Stimulated activated CD8-positive, alpha-beta memory T cell treated with anti-CD3 and anti-CD28 coated beads, Interleukin-15, amount 100 ng/mL, for 24 hours (primary cell): ENCODE measurements at places on chromosomes 4 and X.

- DNase-seq = no peak
Measured at GRCh38 chr4:110878956-110879355, 256.1 kb upstream of the PITX2 start.

DNA sequence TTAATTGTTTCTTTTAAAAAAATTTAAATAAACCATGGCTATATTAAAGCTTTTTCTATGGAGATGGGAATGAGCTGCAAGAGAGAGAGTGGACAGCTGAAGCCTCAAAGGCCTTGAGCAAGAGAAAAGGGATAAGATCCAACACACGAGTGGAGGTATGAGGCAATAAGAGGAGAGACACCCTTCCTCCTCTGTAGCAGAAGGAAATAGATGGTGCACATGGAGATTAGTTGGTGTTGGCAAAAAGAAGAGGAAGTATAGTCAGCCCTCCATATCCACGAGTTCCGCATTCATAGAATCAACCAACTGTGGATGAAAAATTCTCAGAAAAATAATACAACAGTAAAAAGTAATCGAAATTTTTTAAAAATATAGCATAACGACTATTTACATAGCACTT lies 3.2 kb downstream of the CXorf38 start:
- no peak for DNase-seq

- DNase-seq = no peak
Measured at GRCh38 chr4:123593655-123594054, 197.1 kb downstream of the SPRY1 start.

DNA sequence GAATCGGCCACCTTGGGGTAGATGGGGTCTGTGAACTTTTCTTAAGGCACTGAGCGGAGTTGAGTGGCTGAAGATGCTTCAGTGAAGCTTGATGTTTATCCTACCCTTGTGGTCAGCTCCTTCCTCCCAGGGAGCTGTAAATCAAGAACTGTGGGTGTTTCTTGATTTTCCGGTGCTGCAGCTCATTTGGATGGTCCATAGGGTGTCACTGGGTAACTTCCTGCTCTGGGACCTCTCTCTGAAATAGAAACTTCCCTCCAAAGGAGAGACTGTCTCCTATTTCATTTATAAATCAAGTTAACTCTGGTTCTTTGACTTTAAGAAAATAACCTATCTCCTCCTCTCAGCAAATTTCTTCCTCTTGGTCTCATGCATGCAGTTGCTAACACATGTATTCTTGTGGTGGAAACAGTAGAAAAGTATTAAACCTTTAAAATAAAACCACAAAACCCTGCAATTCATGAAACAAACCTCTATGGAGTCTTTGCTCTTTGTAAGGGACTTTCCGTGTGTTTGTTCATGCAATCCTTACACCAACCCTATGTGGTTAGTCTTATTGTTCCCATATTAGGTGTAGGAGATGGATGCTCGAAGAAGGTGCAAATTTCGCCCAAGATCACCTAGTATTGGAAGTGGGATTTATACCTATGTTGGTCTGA lies 110.3 kb downstream of the SHROOM3 start:
- DNase-seq = no peak
